GM03348 (cell line): ENCODE measurements at places on chromosomes 5 and 9.

GRCh38 chr5:8391911-8392310 is 523.0 kb downstream of the MTRR start:
- DNase-seq, result no peak

- DNase-seq, result no peak
Measured at GRCh38 chr9:105978826-105979225, 284.5 kb downstream of the TMEM38B start.

- DNase-seq, result peak; percentile 32
Measured at GRCh38 chr5:176407456-176408251, 8.7 kb downstream of the CLTB start.

DNA sequence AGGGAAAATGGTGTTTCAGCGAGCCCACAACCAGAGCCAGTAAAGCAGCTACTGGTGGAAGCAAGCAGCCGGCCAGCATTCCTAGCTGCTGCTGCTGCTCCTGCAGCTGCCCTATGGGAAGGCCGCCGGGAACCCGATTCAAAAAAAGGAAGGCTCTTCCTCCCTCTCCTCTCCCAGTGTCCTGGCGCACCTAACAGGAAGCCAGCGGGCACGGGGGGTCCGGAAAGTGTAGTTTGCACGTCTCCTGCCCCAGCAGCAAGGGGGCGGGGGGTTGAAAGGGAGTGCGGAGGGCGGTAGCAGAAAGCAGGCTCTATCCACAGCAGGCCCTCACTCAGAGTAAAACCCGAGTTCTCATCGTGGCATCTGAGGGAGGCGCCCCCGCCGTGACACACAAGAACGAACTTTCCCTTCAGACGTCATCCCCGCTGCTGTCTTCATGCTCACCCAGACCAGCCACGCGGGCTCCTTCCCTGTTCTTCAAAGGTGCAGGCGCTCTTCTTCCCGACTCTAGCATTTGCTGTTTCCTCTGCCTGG is 16.5 kb downstream of the GRXCR2 start:
- peak; percentile 63 for DNase-seq

DNA sequence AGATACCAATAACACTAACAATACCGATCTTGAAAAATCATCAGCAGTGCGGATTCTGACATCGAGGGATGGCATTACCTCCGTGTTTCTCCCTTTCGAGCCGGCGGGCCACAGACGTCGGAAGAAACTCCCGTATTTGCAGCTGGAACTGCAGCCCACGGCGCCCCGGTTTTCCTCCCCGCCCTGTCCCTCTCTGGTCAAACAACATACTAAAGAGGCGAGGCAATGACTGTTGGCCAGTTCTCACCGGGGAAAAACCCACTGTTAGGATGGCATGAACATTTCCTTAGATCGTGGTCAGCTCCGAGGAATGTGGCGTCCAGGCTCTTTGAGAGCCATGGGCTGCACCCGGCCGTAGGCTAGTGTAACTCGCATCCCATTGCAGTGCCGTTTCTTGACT is 32.8 kb downstream of the OLFM1 start:
- no peak for DNase-seq

- no peak for DNase-seq
Measured at GRCh38 chr9:16689351-16689938, 181.0 kb downstream of the BNC2 start.
